ENCODE measurements at places on chromosomes 1 and 21.

DNA sequence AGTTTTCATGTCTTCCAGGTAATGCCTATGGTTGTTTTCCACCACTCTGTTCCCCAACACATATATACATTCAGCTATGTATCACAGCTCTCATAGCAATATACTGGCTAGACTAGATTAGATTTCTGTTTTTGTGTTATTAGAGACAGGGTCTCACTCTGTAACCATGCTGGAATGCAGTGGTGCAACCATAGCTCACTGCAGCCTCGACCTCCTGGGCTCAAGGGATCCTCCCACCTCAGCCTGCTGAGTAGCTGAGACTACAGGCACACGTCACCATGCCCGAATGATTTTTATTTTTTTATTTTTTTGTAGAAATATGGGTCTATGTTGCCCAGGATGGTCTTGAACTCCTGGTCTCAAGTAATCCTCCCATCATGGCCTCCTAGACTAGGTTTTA, 37.7 kb downstream of the SYNJ1 start:
- DNase-seq = no peak

DNA sequence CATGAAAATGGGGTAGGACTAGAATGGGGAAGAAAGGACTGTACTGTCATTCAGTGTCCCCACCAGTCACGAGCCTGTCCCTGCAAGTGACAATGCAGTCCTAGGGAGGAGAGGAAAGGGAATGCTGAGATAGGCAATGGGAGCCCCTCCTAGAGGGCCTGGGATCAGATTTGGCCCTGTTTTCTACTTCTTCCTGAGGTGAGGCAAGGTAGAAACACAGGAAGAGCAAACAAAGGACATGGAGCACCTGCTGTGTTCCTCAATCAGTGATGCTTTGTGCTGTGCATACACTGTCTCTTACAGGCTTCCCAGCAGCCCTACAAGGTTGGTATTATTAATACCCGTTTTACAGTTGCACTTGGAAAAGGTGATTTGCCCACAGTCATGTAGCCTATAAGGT, 6.1 kb downstream of the FABP3 start:
- DNase-seq = no peak

DNA sequence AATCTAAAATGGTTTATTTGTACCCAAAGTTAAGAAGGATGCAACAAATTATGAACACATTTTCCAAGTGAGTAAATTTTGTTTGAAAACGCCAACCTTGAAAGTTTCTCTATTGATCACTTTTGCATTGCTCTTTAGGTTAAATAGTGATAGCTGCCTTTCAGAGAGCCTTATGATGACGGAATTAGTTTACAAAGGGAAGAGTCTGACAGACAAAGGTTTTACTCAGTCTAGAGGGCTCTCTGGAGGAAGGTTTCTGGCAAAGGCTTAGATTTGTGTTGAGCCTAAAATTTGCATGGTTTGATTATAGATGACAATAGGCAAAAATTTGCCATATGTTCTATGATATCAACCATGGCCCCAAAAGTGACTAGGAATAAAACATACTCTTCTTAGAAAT, 95.9 kb upstream of the RUNX1 start:
- DNase-seq = no peak

DNA sequence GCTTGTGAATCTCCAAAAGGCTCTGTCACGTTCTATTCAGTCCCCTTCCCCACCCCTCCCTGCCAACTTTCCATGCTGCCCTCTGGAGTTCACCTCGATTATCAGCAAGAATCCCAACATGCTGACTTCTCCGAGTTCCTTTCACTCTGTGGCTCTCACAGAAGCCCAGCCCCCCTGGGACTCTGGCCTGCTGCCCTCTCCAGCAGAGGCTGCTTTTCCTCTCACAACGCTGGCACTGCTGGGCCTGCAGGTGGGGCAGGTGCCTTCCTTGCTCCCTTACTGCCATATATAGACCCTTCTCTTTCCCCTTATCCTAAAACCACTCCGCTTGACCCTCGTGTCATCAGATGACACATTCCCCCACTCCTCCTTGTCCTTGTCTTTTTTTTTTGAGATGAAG, 10.2 kb upstream of the RNF186 start:
- DNase-seq = no peak

DNA sequence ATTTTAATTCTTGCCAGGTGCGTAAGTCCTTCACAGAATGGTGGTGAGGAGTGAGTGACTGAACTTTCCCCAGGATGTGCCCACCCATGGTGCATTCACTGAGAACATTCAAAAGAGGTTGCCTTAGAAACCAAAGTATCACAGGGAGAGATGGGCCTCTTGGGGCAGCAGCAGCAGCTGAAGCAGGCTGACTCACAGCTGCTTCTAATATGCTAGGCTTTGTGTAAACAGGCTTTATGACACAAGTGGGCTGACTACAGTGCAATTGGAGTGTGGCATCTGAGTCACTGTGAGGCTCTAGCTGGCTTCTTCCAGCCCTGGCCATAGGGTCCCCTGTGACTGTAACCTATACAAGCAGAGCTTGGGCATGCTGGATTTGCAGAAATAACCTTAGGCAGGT, 12.6 kb downstream of the PIGP start:
- DNase-seq = no peak

DNA sequence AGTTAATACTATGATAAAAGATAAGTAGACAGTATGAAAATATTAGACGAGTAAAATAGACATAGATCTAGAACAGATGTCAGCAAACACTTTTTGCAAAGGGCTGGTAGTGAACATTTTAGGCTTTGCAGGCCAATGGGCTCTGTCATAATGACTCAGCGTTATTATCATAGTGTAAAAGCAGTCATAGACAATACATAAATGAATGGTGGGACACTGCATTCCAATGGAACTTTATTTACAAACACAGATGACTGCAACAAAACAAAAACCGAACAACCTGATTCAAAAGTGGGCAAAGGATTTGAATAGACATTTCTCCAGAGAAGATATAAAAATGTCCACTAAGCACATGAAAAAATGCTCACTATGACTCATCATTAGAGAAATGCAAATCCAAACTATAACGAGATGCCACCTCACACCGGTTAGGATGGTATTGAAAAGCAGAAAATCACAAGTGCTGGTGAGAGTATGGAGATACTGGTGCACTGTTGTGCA, 7.3 kb downstream of the GSTM5 start:
- DNase-seq = no peak
